ENCODE measurements at places on chromosomes 6 and 20.

DNA sequence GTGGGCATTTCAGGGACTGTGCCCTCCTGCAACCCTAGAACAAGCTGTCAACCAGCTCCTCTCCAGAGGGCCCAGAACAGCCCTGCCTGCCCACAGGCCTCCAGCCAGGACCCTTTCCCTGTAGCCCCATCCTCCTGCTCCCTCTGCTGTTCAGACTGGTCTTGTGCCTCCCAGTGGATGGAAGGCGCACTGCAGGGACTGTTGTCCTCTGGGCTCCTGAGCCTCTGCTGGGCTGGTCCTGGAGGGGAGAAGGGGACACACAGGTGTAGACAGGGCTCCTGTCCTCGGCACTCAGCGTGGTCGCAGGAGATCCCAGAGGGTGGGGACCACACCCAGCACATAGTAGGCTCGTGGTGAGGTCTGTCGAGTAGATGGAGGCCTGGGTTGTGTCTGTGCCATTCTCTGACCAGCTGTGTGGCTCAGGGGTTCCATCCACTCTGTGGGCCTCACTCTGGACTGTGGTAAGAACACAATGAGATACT is 11.5 kb downstream of the ITPR3 start:
- DNase-seq: peak; percentile 69

DNA sequence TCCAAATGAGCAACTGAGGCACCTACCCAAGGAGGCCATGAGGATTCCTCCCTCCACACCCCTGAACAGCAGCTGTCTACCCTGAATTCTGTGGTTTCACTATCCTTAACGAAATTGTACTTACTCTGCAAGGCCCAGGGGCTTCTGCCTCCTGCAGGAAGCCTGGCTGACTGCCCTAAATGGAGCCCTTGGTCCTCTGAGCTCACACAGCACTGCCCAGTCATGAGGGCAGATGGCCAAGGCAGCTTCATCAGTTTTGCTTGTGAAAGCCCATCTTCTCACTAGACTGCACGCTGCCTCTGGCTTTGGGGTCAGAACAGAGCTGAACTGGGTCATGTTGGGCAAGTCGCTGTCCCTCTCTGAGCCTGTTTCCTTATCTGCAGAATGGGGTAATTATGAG is 26.4 kb upstream of the SIRPA start:
- no peak for DNase-seq

DNA sequence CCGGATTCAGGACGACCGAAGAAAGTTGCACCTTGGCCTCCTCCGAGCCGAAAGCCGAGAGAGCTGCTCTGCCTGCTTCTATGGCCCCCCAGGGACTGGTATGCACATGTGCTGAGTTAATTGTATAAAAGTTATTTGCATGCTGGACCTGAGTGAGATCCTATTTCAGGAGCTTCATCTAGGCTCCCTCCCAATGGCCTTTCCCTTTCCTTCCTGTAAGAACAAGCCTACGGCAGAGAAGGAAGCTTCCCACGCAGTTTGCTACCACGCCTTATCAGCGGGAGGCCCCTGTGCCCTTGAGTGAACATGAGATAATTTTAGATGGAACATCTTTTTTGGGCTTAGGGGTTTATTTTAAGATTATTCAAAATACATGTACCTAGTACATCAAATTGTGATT is 65.9 kb downstream of the RIN2 start:
- no peak for DNase-seq

GRCh38 chr6:72064399-72064975 is 178.1 kb downstream of the RIMS1 start:
- no peak for DNase-seq

GRCh38 chr6:99789767-99790166 is 183.1 kb downstream of the PRDM13 start:
- DNase-seq: no peak

DNA sequence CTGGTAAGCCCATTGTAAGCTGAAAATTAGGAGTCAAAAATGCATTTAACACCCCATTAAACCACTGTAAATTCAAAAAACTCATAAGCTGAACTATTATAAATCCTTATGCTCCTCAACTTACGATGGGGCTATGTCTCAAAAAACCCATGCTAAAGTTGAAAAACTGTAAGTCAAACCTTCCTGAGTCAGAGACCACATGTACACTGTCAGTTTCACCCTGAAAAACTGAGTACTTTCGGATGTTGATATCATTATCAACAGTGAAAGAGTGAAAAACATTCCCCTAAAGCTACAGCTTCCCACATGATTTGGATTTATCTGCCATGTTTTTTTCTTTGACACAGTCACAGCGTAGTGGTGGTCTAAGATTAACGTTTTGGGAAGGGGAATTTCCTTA is 14.2 kb downstream of the RAB23 start:
- no peak for DNase-seq

DNA sequence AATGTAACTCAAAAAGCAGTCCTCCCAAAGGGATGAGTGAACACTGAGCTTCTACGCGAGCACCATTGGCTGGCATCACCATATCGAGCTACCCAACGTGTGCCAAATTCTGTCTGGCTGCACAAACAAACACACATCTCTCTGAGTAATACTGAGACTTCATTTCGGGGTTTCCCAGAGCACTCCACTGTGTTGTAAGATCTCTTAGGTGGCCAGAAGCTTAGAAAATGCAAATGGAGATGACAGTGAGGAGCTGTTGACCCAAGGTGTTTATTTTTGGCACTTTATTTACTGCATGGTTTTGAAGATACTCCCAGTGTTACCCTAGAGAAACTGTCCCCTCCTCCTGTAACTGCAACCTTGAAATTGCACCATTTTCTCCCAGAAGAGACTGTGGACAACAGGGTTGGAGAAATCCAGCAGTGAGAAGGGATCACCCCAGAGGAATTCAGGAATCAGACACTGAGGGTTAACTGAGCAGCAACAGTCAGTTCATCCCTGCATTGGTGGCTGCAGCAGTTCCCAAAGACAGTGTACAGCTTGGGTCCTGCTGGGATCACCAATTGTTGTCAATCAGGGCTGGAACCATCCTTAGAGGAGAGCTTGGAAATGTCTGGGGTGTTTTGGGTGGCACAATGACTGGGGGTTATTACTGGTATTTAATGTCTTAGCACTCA is 1.0 kb upstream of the RIPOR2 start:
- no peak for DNase-seq

DNA sequence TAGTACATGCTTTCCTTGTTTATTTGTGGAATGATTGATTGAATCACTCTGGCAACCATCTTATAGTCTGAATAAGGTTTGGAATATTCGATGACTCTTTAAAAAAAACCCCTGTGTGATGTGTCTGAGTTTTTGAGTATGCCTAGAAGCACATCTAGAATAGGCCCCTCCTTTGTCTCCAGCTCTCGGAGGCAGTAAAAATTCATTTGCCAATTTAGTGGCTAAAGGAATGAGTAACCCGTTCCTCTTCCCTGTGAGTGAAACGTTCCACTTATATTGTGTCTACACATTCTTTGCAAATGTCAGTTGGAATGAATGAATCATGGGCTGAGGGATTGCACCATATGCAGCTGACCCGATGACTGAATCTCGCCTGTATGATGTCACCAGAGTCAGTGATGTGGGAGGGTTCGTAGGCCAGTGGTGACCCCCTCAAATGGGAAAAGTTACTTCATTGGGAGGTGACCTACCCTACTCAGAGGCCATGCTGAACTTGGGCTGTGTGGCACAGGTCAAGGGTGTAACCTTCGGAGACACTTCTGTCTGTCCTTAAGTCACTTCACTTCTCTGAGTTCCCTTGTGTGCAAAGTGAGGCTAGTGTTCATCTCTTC is 21.6 kb downstream of the MOCS3 start:
- peak; percentile 87 for DNase-seq

- no peak for DNase-seq
These were observed 4.9 kb downstream of the SLC22A2 start for GRCh38 chr6:160253714-160254113.

- DNase-seq: no peak
These were observed 70.5 kb downstream of the COL19A1 start for GRCh38 chr6:69936674-69937363.

DNA sequence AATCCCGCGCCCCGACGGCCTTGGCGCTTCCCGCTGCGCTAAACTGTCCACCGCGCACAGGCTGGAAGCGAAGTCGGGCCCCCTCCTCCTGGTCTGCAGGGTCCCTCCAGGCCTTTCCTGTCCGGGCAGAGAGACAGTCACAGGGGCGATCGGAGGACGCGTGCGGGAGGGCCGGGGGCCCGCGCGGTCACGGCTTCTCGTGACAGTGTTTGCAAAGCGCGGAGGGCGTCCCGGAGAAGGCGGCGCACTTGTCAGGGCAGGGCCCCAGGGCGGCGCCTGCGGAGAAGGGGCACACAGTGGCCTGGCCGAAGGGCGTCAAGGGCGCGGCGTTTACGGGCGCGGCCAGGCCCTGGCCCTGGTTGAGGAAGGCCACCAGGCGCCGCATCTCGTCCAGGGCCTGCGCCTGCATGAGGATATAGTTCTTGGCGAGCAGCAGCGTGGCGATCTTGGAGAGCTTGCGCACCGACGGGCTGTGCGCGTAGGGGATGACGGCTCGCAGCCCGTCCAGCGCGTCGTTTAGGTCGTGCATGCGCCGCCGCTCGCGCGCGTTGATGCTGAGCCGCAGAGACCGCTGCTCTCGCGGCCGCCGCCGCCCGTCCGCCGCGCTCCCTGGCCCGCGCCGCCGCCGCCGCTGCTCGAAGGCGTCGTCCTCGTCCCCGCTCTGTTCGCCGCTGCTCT is 763 bp downstream of the BHLHE23 start:
- no peak for DNase-seq

GRCh38 chr6:1855890-1856289 is 246.2 kb downstream of the FOXC1 start:
- DNase-seq: no peak

GRCh38 chr6:88050140-88050818 is 2.6 kb downstream of the SPACA1 start:
- peak; percentile 56 for DNase-seq

DNA sequence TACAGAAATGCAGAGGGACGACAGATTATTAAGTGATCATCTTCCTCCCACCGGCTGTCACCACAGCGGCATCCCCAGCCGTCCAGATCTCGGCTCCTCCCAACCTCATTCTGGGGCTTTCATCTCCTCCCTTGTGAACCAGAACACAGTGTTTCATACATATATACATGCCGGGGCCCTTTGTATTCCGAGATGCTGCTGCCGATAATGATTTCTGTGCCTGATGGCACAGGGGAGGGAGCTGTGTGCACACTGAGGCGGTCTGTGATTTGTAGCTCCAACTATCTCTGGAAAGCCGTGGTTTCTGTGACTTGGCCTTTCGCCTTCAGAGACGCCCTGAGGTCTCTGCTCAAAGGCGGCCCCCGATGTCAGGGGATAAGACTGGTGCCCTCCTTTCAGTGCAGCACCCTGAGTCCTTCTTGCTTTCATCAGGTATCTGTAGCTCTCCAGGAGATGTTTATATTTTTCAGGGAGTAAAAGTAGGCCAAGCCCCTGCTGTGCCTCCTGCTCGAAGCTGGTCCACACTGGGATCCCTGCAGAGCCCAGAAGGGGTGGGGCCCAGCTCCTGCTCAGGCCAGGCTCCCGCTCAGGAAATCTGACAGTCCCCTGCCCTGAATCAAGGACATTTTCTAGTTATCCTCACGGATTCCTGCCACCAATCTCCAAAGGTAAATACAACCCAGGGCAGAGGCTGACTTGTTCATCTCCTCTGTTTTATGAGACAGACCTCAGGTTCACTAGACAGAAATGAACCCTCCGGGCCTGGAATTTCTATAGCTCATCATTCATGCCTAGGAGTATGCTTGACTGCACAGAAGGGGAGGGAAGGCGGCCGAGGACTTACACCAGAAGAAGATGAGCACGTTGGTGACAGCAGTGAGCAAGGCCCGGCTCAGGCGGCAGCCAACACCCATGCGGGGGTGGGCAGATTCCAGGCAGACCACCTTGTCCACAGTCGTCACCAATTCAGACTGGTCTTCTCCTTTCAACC is 11.2 kb downstream of the LEMD2 start:
- no peak for DNase-seq

GRCh38 chr20:40948465-40949267 is 80.0 kb upstream of the TOP1 start:
- DNase-seq: no peak

GRCh38 chr6:144364208-144364720 is 79.1 kb downstream of the UTRN start:
- DNase-seq: no peak

DNA sequence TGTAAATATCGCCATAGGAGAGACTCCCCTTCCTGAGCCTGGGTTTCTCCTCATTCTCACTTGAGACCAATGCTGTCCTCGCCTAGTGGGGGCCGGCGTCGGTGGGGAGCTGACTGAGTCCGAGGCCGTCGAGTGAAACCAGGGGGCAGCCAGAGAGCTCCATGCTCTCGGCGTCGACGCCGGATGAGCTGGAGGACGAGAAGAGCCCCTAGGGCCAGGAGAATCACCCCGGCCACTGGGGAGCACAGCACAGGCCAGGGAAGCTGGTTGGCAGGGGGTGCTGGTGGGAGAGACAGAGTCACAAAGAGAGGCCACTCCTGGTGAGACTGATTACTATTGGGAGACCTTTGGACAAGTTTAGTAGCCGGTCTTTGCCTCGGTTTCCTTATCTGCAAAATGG is 6.4 kb upstream of the GPSM3 start:
- DNase-seq: no peak

DNA sequence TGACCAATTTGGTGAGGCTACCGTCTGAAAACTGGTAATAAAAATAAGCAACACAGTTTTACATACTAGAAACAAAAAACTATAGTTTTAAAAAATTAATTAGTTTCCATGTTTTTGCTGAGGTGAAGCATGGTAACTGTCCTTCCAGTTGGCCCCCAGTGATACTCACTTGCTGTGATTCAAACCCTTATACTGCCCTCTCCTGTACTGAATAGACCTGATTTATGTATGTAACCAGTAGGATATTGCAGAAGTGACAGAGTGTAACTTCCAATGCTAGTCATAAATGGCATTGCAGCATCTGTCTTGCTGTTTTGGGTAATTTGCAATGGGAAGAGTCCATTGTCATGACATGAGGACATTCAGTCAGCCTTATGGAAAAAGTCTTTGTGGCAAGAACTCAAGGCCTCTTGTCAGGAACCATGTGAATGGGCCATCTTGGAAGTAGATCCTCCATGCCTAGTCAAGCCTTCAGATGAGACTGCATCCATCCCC is 8.9 kb upstream of the CHD6 start:
- no peak for DNase-seq

- DNase-seq: peak; percentile 9
These were observed at the start of gene DCDC2 for GRCh38 chr6:24357336-24358218. Gene DCDC2 (minus strand): TSS chr6:24358059. CDS start chr6:24357750, 309 bp downstream.

- DNase-seq: no peak
These were observed 571.5 kb downstream of the HDGFL1 start for GRCh38 chr6:23140871-23141270.

DNA sequence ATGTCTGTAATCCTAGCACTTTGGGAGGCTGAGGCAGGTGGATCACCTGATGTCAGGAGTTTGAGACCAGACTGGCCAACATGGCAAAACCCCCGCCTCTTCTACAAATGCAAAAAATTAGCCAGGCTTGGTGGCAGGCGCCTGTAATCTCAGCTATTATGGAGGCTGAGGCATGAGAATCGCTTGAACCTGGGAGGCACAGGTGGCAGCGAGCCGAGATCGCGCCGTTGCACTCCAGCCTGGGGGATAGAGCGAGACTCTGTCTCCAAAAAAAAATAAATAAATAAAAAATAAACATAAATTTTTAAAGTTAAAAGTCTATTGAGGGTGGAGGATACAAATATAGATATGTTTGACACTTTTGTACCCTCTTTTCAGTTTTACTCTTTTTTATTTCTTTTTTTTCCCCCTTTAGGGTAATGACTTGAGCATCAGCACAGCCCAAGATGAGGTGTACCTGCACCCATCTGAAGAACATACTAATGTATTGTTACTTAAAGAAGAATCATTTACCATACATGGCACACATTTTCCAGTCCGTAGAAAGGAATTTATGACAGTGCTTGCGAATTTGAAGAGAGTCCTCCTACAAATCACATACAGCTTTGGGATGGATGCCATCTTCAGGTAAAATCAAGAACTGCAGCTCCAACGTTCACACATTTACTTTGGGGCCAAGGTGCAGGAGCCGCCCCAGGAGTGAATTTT is 368.9 kb downstream of the LAMA2 start:
- peak; percentile 68 for DNase-seq
